Pancreas (tissue), 10 donors: ENCODE measurements at places on chromosomes 5 and 9. TPM values are rescaled to one million over a fixed set of nuclear protein-coding genes. Genes with fewer than 3 reads are reported as not detected.

GRCh38 chr5:103804711-103805110 is 242.1 kb upstream of the NUDT12 start:
- no peak for DNase-seq

- DNase-seq: no peak
These were observed 15.8 kb downstream of the CWC27 start for GRCh38 chr5:64784451-64785025.

The TAF11L10 gene
- not detected for total RNA-seq

- no peak for DNase-seq
These were observed 15.8 kb downstream of the EXOC3 start for GRCh38 chr5:458547-459353.
